ENCODE measurements at places on chromosomes 1 and 21.

GRCh38 chr21:44392916-44393315, 39.5 kb downstream of the TRPM2 start:
- no peak overlapping the region for H3K27ac ChIP-seq
- H3K4me1 ChIP-seq = peaks cover 4% of the 10 kb centered on the region
- H3K27me3 ChIP-seq = peaks cover 2% of the 10 kb centered on the region
- H3K36me3 ChIP-seq = no peaks in the 10 kb centered on the region

DNA sequence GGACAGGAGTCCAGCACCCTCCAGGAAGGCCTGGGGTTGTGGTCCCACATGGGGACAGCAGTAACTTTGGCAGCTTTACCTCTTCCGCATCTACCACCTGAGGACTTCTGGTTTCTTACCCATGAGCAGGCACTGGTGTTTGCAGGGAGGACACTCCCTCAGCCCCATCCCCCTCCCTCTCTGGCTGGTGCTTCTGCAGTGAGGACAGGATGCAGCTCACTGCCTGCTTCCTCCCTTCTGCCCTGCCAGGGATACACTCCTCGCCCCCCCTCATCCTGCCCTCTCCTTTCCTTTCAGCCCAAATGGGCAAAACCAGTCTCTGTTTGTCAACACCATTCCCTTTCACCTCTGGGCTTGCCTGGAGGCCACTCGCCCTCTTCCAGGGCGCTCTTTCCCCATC, 62.4 kb downstream of the KIRREL1 start:
- H3K27ac ChIP-seq = no peak overlapping the region
- no peaks in the 10 kb centered on the region for H3K4me1 ChIP-seq
- peaks cover 11% of the 10 kb centered on the region for H3K27me3 ChIP-seq
- no peak for DNase-seq
- no peak overlapping the region for H3K4me3 ChIP-seq

GRCh38 chr1:161196521-161197451, 2.1 kb downstream of the ADAMTS4 start:
- no peak overlapping the region for H3K27ac ChIP-seq
- no peak for DNase-seq
- H3K4me3 ChIP-seq = no peak overlapping the region
- H3K27me3 ChIP-seq = no peaks in the 10 kb centered on the region

DNA sequence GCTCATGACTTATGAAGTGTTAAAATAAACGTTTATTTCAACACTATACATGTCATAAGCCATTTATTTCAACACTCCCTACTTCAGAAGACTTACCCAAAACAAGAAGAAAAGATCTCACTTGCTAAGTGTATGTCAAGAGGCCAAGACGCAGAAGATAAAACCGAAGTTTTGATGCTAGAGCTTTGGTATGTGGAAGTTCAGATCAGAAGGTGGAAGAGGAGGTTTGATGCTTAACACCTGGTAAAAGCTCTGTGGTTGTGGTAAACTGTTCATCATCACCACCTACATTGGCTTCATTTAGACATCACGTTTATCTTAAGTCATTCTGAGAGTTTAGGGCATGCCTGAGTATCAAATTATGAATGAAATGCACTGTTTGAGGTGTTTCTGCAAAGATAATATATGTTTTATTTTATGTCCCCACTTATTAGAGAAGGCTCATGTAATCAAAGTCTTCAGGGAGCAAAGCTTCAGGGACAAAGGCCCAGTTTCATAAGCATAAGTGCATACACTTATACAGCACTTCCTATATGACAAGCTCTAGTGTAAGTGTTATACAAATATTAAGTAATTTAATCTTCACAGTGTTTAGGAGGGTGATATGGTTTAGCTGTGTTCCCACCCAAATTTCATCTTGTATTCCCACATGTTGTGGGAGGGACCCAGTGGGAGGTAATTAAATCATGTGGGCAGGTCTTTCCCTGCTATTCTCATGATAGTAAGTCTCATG, 533.3 kb downstream of the PTBP2 start:
- H3K4me3 ChIP-seq = no peak overlapping the region
- no peaks in the 10 kb centered on the region for H3K36me3 ChIP-seq
- no peaks in the 10 kb centered on the region for H3K4me1 ChIP-seq
- no peaks in the 10 kb centered on the region for H3K27me3 ChIP-seq

GRCh38 chr1:17569200-17570139, 30.0 kb downstream of the ARHGEF10L start:
- H3K27ac ChIP-seq = no peak overlapping the region
- peaks cover 1% of the 10 kb centered on the region for H3K27me3 ChIP-seq
- H3K4me1 ChIP-seq = no peaks in the 10 kb centered on the region
- no peak overlapping the region for H3K4me3 ChIP-seq
- no peak for DNase-seq

DNA sequence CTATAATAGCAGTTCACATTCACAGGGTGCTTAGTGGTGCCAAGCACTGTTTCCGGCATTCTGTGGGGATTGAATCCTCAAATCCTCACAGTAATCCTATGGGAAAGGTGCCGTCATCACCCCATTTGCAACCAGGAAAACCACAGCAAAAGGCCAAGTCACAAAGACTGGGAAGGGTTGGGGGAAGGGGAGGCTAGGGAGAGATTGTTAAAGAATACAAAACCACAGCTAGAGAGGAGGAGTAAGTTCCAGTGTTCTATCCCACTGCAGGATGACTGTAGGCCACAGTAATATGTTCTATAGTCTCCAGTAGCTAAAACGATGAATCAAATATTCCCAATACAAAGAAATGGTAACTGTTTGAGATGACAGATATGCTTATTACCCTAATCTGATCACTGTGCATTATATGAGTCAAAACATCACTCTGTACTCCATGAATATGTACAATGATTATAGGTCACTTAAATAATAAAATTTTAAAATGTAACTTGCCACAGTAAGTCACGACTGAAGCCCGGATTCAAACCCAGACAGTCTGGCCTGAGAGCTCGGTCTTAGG, 256.8 kb downstream of the TOMM20 start:
- no peaks in the 10 kb centered on the region for H3K36me3 ChIP-seq
- H3K27ac ChIP-seq = no peak overlapping the region
